ENCODE measurements at places on chromosomes 3 and 15.

- no peak for DNase-seq
These were observed 39.0 kb downstream of the GABPB1 start for GRCh38 chr15:50315814-50316630.

DNA sequence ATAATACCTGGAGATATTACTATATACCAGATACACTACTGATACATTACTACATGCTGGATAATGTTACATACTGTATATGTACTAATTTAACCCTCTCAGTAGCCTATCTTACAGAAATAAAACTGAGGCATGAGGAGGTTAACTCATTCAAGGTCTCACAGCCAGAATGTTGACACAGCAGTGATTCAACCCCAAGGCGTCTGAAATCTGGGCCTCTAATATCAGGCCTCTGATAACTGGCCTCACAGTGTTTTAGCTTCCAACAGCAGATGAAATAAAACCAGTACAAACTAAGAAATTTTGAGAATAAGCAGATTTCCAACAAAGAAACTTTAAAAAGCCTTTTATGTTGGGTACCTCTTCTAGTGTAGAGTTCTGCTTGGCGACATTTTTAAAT is 23.4 kb downstream of the DZIP1L start:
- DNase-seq: no peak

DNA sequence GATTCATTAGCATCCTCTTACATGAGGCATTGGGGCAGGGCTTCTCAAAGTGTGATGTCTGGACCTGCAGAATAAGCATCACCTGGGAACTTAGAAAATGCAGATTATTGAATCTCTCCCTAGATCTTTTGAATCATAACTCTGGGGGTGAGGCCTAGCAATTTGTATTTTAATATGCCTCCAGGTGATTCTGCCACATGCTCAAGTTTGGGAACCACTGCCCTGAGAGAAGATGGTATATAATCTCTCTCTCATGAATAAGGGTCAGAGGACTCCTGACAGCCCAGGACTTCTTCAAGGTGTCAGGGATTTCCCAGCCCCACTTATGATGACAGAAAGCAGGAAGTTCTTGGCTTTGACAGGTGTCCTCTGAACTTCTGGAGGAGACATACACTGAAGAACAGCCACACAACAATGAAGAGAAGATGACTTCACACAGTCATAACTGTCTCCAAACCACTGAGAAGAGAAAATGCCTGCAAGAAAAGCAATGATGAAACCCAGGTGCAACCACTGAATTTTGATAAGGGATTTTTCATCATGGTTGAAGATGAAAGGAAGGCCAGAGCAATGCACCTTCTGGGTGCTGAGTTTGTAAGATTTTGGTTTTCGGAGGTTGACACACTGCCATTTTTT is 211.9 kb upstream of the MRPL3 start:
- no peak for DNase-seq

DNA sequence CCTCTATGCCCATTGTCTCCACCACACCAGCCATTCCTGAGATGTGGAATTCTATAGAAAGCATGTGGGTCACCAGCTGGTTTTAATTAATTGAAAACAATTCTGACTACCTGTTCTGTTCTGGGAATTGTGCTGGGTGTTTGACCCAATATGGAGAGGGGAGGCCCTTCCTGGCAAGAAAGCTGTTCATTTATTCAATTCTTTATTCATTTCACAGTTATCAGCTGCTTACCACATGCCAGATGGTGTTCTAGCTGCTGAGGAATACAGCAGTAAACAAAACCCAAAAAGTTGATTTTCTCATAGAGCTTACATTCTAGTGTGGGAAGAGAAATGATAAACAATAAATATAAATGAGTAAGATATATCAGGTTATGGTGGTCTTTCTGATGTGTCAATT is 296.1 kb upstream of the RASGRP1 start:
- no peak for DNase-seq

DNA sequence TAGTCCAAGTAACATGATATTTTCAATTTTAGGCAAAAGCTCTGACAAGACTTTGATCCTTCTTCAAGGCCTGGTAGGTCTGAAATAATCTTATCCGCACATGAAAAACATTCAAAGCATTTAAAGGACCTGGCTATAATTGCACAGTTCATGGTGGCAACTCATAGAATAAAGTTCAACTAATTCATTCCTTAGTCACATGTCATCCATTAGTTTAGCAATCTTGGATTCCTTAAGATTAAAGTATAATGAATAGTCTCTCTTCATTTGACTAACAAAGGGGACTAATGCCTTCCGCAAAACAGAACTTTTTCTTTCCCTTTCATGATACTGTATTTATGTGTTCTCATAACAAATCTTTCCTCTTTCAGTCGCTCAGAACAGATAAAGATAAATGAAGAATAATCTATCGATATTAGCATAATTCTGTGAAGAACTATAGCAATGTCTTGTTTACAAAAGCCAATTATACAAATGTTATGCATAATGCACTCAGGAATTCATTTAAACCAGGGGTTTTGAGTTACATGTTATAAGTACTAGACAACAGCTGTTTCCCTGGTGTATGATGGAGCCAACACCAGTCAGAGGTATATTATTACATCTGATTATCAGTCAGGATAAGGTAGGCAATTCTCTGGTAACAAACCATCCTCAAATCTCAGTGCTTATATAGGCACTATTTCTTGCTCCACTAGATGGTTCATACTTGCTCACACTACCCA is 172.5 kb downstream of the POTEB3 start:
- no peak for DNase-seq

- no peak for DNase-seq
These were observed 152.0 kb downstream of the OPA1 start for GRCh38 chr3:193744822-193745684.

DNA sequence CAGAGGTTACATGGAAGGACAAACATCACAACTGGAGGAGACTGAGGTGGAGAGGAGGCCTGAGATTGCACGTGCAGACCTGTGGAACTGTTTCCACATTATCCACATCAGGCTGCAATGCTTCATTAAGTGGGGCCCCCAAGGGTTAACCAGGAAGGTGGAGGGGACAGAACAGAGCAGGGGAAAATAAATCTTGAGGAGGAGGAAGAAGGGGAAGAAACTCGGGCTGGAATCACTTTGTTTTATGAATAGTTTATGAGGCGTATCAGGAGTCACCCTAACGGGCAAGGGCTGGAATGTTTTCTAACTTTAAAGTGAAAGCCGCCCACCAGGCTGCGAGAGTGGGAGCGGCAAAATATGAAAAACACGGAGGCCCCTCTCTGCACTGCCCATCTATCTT is 154.9 kb downstream of the WNT5A start:
- DNase-seq: no peak

GRCh38 chr3:153099131-153099530 is 62.9 kb upstream of the RAP2B start:
- no peak for DNase-seq

- DNase-seq: no peak
These were observed 32.4 kb downstream of the LSM3 start for GRCh38 chr3:14210843-14211594.

- DNase-seq: no peak
These were observed 75.0 kb downstream of the LRRC49 start for GRCh38 chr15:70967646-70968045.

DNA sequence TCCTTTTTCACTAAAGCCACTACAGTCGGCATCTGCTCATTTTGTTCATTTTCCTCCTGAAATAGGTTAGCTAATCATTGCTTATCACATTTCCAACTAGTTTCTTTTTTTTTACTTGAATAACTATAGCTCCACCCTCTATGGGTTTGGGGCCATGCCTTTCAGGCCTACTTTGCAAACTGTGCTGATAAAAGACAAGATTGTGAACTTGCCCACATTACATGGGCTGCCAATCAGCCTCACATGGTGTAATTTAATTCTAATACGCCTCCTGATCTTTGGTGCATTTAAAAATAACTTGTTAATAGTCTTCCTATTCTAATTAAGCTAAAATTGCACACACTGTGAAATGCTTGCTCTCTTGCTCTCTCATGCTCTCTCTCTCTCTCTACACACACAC is 90.5 kb downstream of the TGFBR2 start:
- DNase-seq: no peak

GRCh38 chr3:180320631-180321030 is 281.3 kb upstream of the TTC14 start:
- DNase-seq: no peak

DNA sequence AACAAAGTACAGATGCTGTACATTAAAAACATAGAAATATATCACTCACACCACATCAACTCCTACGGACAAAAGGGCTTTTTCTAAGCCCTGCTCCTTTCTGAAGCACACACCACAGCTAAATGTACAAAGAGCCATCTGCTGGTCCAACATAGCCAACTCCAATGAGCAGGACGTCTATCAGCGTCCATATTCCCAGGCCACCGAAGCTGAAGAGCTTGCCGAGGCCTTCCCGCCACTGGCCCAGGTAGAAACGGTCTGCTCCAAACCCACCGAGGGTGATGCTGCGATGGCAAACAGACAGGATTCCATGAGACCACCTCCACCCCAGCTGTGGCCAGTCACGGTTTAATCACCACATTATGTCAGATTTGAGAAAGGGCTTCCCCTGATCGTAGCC is 9.8 kb downstream of the TM2D3 start:
- DNase-seq: no peak

- DNase-seq: no peak
These were observed 1.7 kb downstream of the RAB11A start for GRCh38 chr15:65870889-65871533.

GRCh38 chr3:12479919-12480427 is 4.3 kb upstream of the TSEN2 start:
- no peak for DNase-seq

DNA sequence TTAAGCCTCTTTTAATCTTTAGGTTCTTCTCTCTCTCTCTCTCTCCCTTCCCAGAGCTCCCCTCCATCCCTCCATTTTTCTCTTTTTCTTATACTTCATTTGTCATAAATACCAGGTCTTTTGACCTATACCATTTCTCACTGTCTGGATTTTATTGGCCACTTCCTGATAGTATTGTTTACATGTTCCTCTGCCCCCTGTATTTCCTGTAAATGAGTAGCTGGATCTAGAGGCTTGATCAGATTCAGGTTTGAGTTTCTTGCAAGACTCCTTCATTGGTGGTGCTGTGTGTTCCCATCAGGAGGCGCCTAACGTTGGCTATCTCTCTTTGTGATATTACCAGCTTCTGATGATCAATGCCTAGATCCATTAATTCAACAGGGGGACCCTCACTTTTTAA is 42.2 kb downstream of the DAPK2 start:
- DNase-seq: no peak

DNA sequence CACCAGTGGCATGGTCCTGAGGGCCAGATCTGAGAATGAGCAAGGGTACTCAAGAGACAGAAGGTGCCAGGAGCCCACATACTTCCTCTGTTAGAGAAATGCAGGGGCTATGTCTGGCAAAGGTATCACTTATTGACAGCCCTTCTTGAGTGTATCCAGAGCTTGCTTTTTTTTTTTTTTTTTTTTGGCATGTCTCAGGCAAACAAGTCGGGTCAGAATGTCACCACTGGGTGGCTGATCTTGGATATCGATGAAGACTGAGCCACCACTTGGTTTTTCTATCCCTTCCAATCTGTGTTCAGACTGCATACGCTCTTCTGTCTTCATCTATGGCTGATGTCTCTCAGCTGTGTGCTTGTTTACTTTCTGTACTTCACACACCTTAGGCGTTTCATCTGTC is 363.4 kb upstream of the C2CD4B start:
- no peak for DNase-seq

GRCh38 chr15:25051399-25052154 is 96.8 kb downstream of the SNRPN start:
- no peak for DNase-seq

DNA sequence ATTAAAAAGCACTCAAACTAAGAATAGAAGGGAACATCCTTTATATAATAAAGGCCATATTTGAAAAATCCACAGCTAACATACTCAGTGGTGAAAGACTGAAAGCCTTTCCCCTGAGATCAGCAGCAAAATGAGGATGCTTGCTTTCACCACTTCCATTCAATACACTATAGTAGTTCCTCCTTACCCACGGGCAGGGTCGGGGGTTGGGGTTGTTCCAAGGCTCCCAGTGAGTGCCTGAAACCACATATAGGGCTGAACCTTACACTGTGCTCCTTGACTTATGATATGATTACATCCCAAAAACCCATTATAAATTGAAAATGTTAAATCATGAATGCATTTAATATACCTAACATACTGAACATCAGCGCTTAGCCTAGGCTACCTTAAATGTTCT is 37.7 kb downstream of the ALDH1L1 start:
- no peak for DNase-seq

DNA sequence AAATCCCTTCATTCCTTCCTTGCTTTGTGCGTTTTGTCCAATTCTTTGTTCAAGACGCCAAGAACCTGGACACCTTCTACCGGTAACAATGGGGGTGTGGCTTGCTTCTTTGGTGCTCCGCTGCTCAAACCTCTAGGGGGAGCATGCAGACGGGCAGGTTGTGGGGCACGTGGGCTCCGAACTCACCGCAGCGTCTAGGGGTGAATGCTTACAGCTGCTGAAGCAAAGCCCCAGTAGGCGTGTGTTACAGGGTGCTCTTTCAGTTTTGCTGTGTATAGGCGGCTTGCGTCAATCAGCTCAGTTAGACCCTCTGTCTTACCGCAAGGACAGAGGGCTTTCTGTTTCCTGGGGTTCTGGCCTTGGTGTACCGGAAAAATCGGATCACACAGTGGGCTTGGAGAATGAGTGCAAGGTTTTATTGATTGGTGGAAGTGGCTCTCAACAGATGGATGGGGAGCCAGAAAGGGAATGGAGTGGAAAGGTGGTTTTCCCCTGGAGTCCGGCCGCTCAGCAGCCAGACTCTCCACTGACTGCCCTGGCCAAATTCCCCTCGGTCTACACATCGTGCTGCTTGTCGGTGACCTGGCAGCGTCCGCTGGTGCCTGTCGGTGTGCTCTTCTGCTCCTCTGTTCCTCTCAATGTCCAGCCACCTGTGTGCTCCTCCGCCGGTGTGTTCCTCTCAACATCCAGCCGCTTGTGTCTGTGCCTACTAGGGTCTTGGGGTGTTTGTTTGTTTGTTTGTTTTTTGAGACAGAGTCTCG is 1.2 kb upstream of the LRRC34 start:
- DNase-seq: peak; percentile 50

DNA sequence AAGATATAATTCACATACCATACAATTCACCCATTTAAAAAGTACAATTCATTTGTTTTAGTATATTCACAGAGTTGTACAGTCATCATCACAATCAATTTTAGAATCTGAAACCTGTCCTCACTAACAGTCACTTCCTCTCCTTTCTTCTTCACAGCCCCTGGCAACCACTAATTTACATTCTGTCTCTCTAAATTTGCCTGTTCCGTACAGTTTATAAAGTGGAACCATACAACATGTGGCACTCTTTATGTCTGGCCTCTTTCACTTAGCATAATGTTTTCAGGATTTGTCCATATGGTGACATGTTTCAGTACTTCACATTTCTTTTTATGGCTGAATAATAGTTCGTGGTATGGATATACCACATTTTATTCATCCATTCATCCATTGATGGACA is 22.7 kb downstream of the ERICH6 start:
- DNase-seq: no peak

- DNase-seq: no peak
These were observed 21.7 kb upstream of the KPNA4 start for GRCh38 chr3:160587105-160587504.
